Stimulated activated CD8-positive, alpha-beta memory T cell treated with anti-CD3 and anti-CD28 coated beads, Interleukin-15, amount 100 ng/mL, for 4 hours (primary cell): ENCODE measurements at places on chromosomes 5 and 9.

DNA sequence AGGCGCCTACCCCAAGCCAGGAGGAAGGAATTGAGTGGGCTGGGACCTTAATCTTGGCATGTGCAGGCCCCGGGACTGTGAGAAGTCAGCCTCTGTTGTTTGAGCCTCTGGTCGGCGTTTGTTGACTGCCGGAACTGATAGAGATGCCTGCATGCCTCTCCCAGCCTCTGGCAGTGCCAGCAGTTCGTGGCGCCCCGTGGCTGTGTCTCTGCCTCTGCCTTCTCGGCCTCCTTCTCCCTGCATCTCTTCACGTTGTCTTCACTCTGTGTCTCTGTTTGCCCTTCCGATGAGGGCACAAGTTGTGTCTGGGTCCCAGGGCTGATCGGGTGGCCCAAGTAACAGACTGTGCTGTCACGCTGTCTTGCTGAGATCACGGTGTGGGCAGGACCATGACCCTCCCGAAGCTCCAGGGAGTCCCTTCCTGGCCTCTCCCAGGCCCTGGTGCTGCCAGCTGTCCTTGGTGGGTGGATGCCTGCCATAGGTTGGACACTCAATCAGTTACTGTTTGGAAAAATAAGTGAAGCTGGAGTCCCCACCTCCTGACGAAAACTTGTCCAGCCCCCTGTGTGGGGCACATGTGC is 133.5 kb upstream of the LPCAT1 start:
- no peak for DNase-seq

- DNase-seq, result no peak
Measured at GRCh38 chr9:89662718-89663613, 58.2 kb downstream of the GADD45G start.

DNA sequence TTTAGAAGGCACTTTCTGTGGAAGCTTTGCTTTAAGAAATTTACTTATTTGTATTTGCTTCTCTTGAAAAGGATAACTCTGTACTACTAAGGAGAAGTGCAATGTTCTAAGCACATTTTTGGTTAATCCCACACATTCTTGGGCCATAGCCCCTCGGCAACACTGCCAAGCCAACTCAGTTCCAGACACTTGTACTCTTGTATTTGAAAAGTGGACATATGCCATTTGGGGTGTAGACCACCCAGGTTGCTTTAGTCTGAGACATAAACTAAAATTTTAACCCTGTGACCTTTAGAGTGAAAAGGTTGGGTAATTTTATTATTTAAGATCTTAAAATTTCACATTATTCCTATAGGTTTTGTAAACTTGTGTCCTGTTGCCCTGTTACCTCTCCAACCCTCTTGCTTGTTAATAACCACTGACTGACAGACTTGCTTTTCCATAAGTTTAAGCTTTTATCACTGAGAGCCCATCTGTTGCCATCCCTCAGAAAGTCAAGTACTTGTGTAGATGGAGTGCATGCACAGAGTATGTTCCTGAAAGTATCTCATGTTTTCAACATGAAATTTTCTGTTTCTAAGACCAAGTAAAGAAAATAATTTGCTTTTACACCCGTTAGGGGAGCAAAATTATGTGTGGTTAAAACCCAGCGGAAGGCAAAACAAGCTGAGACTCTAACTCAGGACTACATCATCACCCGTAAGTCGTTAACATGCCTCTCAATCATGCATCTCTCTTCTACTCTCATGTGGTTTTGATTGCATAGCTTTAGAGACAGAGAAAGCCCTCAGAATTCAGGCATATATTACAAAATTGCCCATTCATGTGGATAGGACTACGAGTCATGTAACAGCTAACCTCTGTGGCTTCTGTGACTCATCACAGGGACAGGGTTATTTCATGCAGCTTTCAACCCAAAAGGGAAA is 117.3 kb downstream of the GDNF start:
- no peak for DNase-seq

GRCh38 chr9:34451545-34451944 is 6.8 kb downstream of the FAM219A start:
- DNase-seq, result no peak

- no peak for DNase-seq
Measured at GRCh38 chr9:32011049-32011448, 373.4 kb upstream of the ACO1 start.

DNA sequence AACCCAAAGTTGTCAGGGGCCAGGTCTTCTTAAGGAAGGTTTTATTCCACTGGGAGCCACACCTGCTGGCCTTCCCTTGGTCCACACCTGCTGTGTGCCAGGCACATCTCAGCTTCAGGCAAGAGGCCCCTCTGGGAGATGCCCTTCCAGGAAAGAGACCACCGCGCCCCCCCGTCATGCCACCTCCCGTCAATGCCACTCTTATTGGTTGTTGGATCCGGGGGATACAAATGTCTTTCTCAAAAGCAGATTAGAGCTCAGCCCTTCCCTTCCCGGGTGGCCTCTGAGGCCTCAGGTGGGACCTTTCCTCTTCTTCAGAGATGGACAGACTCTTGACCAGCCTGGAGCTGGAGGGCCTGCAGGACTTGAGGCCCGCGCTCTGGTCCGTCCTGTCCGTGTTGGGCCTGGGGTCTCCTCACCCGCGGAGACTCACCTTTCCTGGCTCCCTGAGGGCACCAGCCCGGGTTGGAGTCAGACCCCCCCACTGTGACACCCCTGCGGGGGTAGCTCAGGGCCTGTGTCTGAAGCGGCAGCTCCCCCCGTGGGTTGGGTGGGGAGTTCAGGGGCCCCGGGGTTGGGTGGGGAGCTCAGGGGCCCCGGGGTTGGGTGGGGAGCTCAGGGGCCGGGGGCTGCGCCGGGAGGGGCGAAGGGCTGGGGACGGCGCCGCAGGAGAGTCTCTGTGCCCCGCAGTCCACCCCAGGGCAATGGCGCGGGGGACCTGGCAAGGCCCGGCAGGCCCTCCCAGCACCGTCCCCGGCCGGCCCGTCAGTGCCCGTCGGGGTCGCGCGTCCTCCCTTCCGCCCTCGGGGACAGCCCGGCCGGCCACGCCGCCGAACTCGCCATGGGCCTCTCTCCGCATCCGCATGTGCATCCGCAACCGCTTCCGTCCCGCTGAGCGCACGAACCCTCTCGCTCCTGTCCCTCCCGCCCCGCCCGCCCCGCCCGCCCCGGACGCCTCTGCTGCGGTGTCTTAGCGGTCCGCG is 3.7 kb upstream of the SLC9A3 start:
- no peak for DNase-seq

DNA sequence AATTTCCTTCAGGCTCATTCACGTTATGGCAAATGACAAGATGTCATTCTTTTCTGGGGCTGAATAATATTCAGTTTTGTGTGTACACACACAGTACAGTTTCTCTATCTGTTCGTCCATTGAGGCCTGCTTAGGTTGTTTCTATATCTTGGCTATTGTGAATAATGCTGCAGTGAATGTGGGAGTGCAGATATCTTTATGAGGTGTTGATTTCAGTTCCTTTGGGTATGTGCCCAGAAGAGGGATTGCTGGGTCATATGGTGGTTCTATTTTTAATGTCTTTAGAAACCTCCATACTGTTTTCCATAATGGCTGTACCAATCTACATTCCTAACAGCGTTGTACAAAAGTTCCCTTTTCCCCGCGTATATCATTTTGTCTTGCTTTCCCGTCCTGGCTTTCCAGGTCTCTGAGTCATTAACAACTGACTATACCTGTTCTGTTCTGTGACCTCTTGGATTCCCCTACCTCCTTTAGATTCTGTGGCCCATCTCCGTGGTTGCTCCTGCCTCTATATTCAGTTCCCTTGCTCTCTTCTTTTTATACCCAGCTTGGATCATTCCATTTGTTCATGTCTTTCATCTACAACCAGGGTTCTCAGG is 6.8 kb downstream of the SNX30 start:
- DNase-seq, result no peak

GRCh38 chr9:136847088-136847825 is 2.0 kb upstream of the PHPT1 start:
- no peak for DNase-seq

GRCh38 chr9:14348123-14348372 is 34.1 kb upstream of the NFIB start:
- DNase-seq, result no peak

GRCh38 chr9:114348906-114349482 is 19.3 kb downstream of the ORM2 start:
- DNase-seq, result peak; percentile 60

GRCh38 chr5:122311497-122311960 is 508 bp upstream of the SNCAIP start:
- DNase-seq, result no peak

- no peak for DNase-seq
Measured at GRCh38 chr5:142873831-142874230, 103.7 kb downstream of the ARHGAP26 start.

DNA sequence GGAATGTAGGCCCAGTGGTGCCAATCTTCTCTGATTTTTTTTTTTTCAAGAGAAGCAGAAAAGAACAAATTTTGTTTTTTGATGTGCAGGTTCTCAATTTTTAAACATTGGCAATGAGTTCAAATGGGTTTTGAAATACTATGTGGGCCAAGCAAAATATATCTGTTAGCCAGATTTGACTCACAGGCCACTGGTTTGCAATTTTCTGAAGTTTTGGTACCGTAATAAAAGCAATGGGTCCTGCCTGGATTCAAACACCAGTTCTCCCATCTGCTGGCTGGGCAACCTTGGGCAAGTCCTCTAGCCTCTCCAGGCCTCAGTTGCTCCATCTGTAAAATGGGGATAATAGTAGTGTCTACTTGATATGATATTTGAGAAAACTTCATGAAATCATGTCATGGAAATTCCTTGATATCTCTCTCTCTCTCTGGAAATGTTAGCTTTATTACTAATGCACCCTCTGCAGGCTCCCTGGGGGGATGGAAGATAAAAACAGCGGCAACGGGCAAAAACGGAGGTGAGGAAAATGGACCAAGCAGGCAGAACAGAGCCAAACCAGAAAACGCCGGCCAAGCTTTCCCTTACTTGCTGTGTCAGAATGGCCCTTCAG is 63.4 kb downstream of the SMIM23 start:
- DNase-seq, result no peak

DNA sequence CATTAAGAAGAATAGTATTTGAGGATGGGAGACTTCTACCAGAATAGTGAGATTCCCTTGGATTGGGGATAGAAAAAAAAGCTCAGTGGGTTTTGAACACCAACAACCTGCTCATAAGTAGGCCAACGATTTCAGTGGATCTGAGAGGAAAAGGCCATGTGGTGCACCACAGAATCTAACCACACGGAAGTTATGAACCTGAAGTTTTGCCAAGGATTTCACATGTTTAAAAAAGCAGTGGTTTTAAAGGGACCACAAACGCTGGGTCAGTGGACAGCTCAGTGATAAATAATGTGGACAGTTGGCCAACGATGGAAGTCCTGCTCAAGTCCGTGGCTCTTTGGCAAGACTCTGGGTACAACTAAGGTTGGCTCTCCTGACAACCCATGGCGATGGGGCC is 107.2 kb upstream of the TXNDC8 start:
- no peak for DNase-seq

- no peak for DNase-seq
Measured at GRCh38 chr9:129637102-129637501, 4.8 kb downstream of the ASB6 start.

DNA sequence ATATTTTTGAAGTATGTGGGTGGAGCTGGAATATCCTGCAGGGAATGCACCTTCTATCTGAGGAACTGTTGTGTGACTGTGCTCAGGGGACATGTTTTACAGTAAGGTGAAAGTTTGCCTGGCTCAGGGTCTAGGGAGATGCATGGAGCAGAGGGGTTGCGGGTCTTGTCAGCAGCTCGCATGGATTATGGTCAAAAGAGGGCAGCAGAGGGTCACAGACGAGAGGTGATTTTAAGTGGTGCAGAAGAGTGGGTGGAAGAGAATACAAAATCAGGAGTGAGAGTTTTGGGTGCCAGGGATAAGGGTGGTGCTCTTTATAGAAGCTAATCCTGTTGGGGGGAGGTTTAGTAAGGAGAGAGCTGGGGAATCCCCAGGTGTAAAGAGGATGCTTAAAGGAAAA is 53.5 kb upstream of the GRIN3A start:
- DNase-seq, result no peak

- DNase-seq, result no peak
Measured at GRCh38 chr5:118208031-118208453, 780.3 kb downstream of the DTWD2 start.

DNA sequence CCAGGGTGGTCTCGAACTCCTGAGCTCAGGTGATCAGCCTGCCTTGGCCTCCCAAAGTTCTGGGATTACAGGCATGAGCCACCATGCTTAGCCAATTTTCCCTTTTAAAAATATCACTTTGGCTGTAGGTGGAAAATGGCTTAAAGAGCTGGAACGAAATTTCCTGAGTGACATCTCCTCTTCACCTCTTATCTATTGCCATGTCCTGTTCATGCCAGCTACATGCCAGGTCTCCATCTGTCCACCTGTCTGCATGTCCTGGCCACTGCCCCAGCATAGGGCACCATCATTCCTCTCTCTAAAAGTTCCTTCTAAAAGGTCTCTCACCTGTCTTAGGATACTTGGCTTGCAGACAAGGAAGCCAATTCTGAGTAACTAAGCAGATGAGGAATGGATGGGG is 2.8 kb upstream of the GRK6 start:
- no peak for DNase-seq

DNA sequence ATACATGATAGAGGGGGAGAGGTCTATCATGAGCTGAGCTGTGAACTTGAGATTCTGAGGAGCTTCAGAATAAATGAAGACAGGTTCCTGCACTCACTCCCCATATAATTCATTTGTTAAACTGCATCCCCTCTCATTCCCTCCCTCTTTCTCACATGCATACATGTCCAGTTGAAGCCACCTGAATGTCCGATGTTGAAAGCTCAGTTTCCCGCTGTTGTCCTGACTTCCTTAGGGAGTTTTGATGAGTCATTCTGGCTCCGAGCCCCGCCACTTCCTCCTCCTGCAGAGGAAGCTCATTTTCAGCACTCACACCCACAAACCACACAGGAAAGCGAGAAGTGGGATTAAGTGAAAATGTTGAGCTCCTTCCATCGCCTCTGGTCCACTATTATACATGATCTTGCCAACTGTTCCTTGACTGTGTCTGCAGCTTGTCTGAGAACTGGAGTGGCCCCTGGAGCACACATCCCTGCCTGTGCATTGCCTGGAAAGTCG is 121.2 kb downstream of the CEMIP2 start:
- DNase-seq, result no peak

- DNase-seq, result no peak
Measured at GRCh38 chr5:53557386-53557785, 3.1 kb upstream of the NDUFS4 start.

DNA sequence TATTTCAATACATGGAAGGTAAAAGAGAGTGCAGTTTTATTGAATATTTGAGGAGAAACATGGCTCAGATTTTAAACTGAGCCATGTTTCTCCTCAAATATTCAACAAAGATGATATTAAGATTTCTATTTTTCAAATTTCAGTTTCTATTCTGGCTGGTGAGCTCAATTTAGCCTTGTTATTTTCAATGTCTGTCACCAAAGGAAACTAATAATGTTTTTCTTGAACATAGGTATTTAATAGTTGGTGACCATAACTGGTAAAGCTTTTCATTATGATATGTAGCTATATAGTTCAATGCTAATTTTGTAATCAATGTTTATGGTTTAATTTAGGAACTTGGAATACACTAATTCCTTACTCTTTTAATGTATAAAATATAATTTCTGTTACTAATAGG is 177.4 kb downstream of the FER start:
- DNase-seq, result no peak

GRCh38 chr5:88203981-88204750 is 64.5 kb downstream of the TMEM161B start:
- DNase-seq, result peak; percentile 7
